ENCODE measurements at places on chromosomes 7 and 10.

GRCh38 chr7:105816266-105816843, 60.0 kb downstream of the ATXN7L1 start:
- no peak for DNase-seq

- no peak for DNase-seq
These were observed 16.0 kb downstream of the GIMAP5 start for GRCh38 chr7:150753239-150753638.

GRCh38 chr10:70626056-70626455, 23.5 kb upstream of the PRF1 start:
- no peak for DNase-seq

DNA sequence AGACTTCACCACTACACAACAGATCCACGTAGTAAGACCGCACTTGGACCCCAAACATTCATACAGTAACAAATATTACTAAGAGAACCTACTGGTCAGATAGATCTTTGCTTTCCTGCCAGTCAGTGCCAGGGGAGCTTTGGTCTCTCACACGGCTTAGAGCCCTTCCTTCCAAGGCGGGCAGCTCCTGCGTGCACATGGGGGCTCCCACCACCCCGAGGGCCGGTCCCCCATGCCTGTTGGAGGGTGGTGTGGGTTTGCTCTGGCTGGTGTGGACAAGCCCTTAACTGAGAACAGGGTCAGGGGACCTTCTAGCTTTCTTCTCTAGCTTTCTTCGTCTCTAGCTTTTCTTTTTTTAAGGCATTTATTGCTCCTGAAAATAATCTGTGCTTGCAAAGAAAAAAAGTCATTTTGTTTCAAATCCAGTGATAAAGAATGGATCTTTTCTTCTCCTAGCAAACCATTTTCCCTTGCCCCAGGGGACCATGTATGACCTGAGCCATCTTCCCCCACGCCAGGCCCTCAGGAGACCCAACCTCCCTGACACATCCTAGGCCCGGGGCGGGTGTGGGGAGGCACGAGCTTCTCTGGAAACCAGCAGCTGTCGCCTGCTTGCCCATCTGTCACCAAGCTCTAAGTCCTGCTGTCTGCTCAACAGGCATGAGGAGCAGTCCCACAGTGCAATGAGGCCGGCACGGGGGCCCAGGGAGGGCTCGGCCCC, 591.1 kb downstream of the PTPRN2 start:
- DNase-seq, result no peak

DNA sequence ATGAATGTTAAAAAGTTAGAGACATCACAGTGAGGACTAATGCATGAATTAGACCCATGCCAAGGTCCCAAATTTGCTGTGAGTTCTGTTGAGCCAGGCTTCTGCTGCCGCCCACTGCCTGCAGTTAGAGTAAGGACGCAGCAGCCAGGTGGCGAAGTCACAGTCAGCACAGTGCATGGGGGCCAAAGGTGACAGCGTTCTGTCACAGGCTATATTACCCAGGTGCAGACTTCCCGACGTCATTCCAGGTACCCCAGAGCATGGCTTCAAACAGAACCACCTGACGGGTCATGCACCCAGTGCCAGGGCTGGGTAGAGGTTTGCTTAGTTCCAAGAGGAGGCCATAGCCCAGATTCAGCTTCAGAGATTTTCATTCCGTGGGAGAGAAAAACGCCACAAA, 33.9 kb upstream of the HMX3 start:
- DNase-seq, result no peak

DNA sequence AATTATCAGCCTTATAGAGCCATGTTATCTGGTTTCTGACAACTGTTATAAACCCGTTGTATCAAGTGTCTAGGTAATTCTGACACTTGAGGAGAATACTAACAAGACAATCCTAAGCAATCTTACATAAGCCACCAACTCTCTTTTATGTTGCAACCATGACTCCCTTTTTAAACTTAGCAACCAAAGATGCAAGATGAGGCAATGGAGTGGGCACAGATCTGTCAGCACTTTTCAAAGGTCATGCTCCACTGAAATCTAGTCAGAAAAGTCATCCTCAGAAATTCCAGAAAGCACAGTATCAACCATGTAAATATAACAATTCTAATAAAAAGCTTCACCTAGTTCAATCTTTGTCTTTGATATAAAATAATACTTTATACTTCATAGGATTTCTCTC, 77.0 kb upstream of the SEMA3A start:
- DNase-seq, result no peak

GRCh38 chr10:133529576-133529946, 2.4 kb downstream of the CYP2E1 start:
- DNase-seq, result no peak

DNA sequence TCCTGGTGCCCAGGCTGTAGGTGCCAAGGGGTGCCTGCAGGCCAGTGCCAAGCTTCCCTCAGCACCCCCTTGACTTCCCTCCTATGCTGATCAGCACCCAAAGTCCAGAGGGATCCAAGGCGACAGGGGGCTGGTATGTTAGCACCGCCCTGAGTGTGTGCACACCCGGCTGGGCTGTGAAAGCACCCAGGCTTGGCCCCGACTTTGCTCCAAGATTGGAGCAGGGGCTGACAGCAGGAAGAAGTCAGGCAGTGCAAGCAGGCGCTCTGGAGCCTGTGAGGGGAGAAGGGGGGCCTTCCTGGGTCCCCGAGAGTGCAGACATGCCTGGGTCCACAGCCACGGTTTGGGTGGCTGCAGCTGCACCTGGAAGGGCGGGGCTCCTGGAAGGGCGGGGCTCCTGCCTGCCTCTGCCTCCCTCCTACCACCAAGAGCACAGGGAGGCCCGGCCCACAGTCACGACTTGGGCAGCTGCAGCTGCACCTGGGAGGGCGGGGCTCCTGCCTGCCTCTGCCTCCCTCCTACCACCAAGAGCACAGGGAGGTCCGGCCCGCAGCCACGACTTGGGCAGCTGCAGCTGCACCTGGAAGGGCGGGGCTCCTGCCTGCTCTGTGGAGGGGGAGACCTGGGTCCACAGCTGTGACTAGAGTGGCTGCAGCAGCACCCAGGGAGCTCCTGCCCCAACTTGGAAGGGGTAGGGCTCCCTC, 30.2 kb upstream of the ZMYND11 start:
- no peak for DNase-seq

DNA sequence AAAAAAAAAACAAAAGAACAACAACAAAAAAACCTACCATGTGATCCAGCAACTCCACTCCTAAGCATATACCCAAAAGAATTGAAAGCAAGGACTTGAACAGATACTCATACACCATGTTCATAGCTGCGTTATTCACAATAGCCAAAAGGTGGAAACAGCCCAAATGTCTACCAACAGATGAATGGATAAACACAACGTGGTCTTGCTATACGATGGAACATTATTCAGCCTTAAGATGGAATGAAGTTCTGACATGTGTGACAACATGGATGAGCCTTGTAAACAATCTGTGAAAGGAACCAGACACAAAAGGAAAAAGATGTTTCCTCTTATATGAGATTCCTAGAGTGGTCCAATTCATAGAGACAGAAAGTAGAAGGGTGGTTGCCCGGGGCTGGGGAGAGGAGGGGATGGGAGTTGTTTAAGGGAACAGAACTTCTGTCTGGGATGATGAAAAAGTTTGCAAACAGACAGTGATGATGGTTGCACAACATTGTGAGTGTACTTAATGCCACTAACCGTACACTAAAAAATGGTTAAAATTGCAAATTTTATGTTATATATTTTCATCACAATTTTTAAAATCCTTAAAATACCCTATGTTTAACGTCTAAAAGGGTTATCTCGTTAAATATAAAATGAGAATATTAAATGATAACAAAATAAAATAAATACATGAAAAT, 11.6 kb downstream of the CLEC2L start:
- DNase-seq, result no peak

GRCh38 chr7:12422554-12423320, 19.1 kb upstream of the VWDE start:
- DNase-seq, result no peak

DNA sequence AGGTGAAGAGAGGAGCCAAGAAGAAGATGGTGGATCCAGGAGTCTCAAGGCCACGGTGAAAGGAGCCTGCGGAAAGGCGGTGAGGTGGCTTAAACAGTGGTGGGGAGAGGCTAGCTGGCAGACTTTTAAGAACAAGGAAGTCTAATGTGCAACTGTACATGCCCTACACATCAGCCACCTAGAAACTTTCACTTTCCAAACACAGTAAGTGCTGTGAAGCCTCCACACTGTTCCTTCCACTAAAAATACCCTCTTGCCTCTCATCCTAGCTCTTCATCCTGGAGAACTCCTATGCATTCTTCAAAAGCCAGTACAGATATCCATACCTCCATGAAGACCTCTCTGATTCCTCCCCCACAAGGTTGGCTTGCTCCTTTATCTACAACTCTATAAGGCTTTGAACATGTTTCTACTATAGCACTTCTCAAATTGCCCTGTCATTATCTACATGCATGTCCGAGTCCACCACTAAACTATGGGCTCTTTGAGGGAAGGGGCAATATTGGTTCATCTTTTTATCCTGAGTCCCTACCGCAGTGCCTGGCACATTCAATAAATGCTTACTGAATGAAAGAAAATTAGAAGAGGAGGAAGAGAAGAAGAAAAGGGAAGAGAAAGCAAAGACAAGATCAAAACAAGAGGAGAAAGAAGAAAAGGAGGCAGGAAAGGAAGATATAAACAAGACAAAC, 54.2 kb downstream of the DNAJC12 start:
- no peak for DNase-seq

DNA sequence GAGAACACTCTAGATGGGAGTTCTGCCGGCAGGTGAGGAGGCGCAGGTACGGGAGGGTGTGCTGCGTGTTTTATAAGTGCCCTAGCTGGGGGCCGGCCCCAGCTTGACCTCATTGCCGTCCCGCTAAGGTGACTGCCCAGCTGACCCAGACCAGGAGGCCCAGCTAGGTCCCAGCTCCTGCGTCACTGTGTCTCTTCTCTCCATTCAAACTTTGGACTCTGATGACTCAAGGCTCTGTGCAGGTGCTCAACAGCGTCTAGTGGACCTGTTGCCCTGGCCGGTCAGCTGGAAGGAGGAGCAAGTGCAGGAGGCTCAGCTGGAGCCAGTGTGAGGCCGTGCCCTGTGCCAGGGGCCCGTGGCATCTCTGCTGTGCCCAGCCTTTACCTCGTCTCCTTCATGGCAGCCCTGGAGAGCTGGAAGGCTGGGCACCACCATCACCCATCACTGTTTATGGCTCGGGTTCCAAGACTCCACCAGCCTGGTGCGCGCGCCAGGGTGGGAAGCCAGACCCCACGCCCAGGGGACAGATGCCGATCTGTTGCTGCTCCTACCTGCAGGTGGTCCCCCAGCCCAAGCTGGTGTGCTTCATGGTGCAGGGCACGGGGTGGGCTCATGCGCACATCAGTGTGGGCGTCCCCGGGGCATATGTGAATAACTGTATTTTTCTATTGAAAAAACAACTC, 14.6 kb downstream of the LHPP start:
- DNase-seq, result no peak

GRCh38 chr7:120402079-120402767, 129.2 kb downstream of the KCND2 start:
- DNase-seq, result no peak

GRCh38 chr10:132528064-132528691, 9.4 kb upstream of the INPP5A start:
- DNase-seq, result no peak

GRCh38 chr10:4947635-4948596, 15.3 kb upstream of the AKR1C1 start:
- DNase-seq, result no peak

GRCh38 chr7:125278318-125278717, 348.7 kb upstream of the POT1 start:
- no peak for DNase-seq

GRCh38 chr10:91756286-91756685, 41.9 kb upstream of the TNKS2 start:
- DNase-seq, result no peak

GRCh38 chr7:21454182-21454581, 26.3 kb downstream of the SP4 start:
- DNase-seq, result no peak

DNA sequence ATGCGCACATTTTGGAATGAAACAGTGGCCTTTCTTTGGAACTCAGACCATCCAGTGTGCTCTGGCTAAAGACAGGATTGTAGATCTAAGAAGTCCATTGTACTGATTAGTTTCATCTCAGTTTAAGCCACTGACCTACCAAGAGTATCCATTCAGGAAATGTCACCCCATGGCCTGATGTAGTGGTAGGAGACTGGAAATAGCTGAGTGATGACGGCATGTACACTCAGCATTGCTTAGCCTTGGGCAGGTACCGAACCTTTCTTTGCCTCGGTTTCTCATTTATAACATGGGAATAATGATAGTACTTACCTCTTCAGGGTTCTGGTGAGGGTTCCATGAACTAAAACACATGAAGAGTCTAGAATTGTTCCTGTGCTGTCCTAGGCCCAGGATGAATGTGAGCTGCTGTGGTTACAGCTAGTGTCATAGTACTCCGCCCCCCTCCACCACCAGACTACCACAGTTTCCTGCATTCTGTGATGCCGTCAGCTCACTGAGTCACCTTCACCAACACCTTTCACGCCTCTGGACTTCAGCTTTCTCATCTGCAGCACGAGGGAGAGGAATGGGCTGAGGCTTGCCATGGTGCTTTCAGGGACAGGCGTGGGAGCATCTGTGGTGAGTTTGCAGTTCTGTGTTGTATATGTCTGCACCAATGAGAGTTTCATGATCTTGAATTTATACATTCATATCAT, 484.0 kb upstream of the GALNT17 start:
- DNase-seq, result peak; percentile 68

GRCh38 chr10:12927896-12928295, 73.6 kb downstream of the CCDC3 start:
- DNase-seq, result no peak

GRCh38 chr10:92124616-92125143, 166.2 kb downstream of the CPEB3 start:
- DNase-seq, result no peak

- no peak for DNase-seq
These were observed 53.6 kb upstream of the WNT16 start for GRCh38 chr7:121275204-121275603.

- no peak for DNase-seq
These were observed 2.6 kb downstream of the AGR3 start for GRCh38 chr7:16879181-16879580.

DNA sequence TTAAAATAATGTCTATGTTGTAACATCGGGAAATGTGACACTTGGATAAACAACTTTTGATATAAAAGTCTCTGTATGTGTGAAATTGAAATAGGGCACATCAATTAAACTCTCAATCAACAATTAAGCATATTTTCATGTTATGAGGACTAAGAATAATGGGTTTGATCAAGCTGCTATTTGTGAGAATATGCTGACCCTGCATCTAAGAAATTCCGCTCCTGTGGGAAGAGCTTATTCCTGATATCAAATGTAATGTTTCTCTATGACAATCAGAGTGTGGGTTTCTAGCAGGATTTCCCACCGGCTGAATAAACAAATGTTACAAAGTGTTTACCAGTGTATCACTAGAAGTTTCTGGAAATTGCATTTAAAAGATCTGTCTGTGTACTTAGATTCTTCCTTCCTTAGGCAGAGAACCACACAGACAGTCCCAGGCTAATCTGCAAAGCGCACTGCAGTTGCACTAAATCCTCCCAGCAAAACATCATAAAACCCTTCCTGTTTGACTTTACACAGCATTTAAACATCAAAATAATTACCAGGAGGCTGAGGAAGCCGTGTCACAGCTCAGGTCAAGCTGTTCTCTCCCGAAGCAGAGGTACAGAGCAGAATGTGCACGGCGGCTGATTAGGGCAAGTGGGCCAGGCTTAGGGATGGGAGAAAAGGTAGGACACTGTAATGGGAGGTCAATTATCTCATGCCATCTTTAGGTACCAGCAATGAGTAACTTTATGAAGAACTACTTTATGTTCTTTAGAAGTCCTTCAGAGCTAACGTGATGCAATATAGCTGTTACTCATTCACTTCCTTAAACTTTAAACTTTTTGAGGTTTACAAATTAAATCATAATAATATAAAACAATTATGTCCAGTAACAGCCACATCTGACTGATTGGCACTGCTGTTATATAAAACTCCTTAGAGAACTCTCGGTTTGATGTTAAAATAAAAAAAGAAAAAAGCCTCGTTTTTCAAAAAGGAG, 109.1 kb upstream of the CTTNBP2 start:
- no peak for DNase-seq

Data from activated CD4-positive, alpha-beta T cell treated with anti-CD3 and anti-CD28 coated beads for 4 hours (primary cell).